ENCODE measurements at places on chromosomes 1 and 21. TPM values are rescaled to one million over a fixed set of nuclear protein-coding genes. Genes with fewer than 3 reads are reported as not detected.

Gene SKI
- 43.2 TPM for total RNA-seq

Gene DNASE2B
- not detected for total RNA-seq

Gene SERPINC1
- 0.17 TPM for total RNA-seq

Gene TFAP2E
- total RNA-seq, result 0.33 TPM

Gene HRNR
- not detected for total RNA-seq

Gene DNTTIP2
- 21.5 TPM for total RNA-seq

Gene LAPTM5
- not detected for total RNA-seq
